RKO (cell line): ENCODE measurements at places on chromosomes 7 and 10.

- DNase-seq: no peak
Measured at GRCh38 chr7:2530071-2530987, 10.8 kb downstream of the LFNG start.

DNA sequence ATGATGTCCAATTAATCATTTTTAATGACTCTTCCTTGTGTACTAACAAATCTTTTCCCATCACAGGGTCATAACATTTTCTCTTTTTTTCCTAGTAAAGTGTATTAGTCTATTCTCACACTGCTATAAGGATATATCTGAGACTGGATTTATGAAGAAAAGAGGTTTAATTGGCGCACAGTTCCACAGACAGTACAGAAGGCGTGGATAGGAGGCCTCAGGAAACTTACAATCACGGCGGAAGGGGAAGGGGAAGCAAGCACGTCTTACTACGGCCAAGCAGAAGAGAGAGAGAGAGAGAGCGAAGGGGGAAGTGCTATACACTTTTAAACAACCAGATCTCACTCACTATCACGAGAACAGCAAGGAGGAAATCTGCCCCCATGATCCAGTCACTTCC is 359.4 kb upstream of the NFE2L3 start:
- no peak for DNase-seq

GRCh38 chr7:132819648-132820047 is 243.4 kb upstream of the PLXNA4 start:
- no peak for DNase-seq

DNA sequence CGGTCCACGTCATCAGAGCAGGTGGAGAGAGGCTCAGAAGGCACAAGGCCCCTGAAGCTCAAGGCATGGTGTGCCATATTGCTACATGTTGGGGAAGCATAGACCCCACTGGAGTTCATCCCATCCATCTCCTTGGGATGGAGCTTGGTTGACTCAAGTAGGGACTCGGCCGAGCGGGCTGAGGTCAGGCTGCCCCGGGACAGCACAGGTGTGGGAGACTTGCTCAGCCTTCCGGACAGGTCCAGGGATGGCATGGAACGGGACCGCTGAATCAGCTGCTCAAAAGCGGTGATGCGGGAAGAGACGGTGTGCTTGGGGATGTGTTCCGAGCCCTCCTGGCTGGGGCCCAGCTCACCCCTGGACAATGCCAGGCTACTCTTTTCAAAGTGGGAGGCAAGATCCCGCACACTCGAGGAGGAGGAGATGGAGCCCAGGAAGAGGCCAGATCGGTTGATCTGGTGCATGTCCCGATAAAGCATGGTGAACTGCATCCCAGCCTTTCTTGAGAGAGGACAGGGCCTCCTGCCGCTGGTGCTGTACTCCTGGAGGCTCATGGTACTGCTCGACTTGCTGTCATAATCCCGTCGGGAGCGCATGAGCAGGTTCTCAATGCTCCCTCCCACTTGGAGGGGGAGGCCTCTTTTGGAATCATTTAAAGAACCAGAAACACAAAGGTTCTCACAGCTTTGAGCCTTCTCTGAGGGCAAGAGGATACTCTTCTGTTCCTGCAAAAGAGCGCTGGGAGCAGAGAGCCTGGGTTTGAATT is 65.6 kb upstream of the PDLIM1 start:
- DNase-seq: no peak

GRCh38 chr7:67619175-67619574 is 622.5 kb downstream of the TYW1 start:
- DNase-seq: no peak

DNA sequence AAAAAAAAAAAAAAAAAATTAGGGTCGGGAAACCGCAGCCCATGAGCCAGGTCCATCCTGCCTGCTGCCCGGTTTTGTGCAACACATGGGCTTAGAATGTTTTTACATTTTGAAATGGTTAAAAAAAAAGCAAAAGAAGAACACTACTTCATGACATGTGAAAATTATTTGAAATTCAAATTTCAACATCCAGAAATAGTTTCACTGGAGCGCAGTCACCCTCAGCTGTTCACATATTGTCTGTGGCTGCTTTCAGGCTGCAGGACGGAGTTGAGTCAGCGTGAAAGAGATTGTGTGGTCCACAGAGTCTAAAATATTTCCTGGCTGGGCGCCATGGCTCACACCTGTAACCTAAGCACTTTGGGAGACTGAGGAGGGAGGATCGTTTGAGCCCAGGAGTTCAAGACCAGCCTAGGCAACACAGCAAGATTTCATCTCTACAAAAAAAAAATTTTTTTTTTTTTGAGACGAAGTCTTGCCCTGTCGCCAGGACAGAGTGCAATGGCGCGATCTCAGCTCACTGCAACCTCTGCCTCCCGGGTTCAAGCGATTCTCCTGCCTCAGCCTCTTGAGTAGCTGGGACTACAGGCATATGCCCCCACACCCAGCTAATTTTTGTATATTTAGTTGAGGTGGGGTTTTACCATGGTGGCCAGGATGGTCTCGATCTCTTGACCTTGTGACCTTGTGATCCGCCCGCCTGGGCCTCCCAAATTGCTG is 63.9 kb upstream of the ECHDC3 start:
- DNase-seq: no peak

DNA sequence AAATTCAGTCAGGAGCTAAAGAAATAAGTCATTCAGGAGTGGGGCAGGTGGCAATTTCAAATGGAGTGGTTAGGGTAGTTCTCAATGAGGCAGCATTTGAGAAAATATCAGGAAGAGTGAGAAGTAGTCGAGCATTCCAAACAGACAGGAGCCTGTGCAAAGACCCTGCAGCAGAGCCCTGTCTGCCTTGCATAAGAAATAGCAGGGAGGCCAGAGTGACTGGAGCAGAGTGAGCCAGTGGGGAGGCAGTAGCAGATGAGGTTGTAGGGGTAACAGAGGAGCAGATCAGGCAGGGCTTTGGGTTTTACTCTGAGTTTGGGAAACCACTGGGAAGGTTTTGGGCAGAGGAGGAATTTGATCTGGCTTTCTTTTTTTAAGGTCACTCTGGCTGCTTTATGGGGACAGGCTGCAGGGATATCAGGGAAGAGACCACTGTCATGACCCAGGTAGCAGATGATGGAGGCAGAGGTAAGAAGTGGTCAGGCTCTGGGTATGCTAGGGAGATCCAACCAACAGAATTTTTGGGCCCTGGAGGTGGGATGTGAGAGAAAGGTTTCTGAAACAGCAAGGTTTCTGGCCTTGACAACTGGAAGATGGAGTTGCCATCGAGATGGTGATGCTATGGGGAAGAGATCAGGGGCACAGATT is 1.3 kb upstream of the BLVRA start:
- DNase-seq: no peak

DNA sequence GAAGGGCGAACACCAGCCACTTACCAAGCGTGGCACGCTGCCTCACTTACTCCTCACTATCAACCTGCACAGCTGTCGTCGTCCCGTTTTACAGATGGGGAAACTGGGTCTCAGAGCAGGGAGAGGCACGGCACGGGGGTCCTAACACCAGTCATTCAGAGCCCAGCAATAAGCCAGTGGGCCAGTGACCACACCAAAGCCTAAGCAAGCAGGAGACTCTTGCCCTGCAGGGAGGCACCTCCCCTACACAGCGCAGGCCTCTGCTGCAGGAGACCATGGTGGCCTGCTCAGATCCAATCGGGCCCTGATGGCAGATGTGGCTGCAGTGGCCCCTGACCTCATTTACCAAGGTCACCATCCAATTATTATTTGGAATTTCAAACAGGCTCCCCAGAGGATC is 4.8 kb downstream of the SLIT1 start:
- DNase-seq: no peak

DNA sequence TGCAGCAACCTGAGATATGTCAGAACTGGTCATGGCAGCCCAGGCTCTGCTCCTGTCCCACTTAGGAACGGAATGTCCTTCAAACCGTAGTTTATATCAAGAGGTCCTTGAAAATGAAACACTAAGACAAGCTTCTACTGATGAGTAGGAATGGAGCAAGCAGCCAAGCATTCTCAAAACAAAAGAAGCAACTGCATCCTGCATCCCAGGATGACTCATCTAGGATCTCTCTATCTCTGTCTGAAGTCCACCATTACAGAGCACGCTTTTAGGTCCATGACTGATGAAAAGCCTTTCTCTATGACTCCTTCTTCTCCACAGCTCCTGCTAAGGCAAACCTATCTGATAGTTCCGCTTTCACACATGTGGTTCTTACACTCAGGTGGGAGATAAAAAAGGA is 16.3 kb downstream of the MBL2 start:
- DNase-seq: no peak

GRCh38 chr7:96719164-96719563 is 9.5 kb upstream of the SEM1 start:
- no peak for DNase-seq

DNA sequence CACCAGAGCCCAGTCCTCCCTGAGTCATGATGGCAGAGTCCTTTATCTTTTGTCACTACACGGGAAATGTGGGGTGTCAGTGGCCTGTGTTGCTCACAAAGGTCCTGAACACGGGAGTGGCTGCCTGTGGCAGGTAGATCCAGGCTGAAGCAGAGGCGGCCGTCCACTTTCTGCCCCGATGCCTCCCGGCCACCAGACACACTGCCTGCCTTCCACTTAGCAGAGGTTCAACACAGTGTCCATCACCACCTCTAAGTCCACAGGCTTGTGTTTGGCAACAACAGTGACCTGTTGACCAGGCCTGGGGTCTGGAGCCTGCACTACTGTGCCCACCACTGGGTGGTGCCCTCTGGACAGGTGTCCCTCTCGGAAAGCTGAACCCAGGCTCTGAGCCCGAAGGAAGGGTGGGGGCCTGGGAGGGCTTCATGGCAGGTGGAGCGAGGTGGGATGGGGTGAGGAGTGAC is 49.9 kb upstream of the CAMK2B start:
- DNase-seq: no peak

DNA sequence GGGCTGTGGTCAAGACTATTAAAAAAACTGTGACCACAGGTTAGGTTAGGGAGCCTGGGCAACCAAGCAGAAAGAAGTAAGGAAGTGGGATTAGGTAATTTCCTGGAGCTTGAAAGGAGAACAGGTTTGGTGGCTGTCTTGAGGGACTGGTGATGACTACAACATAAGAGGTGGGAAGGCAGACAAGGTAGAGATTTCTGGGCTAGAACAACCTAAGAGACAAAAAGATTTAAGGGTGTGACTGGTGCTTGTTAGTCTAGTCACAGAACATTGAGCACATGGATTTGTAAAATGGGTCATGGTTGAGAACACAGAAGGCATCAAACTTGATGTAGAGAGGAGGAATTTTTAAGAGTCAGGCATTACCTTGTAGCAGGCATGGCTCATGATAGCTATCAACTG is 123.7 kb upstream of the ASAH2 start:
- no peak for DNase-seq

- no peak for DNase-seq
Measured at GRCh38 chr10:1581189-1581588, 156.1 kb downstream of the ADARB2 start.

- DNase-seq: no peak
Measured at GRCh38 chr7:117005449-117005848, 52.1 kb downstream of the ST7 start.
